ENCODE measurements at places on chromosomes 5 and 9.

GRCh38 chr9:123225374-123225813 is 43.0 kb downstream of the STRBP start:
- DNase-seq: no peak

DNA sequence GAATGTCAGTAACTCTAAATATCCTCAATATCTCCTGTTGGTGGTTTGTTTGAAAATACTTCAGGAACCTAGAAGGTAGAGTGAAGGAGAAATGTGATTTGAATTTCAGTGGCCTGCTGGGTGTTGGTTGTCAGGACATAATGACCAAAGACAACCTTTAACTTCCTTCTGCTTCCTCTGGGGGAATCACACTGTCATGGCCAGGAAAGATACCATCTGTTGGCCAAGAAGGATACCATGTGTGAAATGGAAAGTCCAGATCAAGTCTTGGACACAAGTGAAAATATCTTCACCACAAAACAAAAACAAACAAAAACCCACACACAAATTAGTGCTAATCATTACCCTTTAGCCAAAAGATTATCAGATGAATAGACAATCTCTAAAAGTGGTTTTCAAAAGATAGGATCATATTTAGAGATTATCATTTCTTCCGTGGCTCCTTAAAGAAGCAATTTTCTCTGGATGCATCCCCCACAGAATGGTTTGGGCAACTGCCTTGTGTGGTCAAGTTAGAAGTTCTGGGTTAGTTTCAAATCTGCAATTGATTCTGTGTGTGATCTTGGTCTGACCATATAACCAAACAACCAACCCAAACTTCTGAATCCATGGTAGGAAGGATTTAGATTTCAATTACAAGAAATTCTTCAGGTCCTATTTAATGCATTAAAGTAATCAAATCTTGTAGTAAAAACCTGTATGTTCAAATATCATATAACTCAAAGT is 1.6 kb downstream of the C1QTNF3 start:
- no peak for DNase-seq

GRCh38 chr9:105500108-105500766 is 52.4 kb downstream of the FSD1L start:
- no peak for DNase-seq

DNA sequence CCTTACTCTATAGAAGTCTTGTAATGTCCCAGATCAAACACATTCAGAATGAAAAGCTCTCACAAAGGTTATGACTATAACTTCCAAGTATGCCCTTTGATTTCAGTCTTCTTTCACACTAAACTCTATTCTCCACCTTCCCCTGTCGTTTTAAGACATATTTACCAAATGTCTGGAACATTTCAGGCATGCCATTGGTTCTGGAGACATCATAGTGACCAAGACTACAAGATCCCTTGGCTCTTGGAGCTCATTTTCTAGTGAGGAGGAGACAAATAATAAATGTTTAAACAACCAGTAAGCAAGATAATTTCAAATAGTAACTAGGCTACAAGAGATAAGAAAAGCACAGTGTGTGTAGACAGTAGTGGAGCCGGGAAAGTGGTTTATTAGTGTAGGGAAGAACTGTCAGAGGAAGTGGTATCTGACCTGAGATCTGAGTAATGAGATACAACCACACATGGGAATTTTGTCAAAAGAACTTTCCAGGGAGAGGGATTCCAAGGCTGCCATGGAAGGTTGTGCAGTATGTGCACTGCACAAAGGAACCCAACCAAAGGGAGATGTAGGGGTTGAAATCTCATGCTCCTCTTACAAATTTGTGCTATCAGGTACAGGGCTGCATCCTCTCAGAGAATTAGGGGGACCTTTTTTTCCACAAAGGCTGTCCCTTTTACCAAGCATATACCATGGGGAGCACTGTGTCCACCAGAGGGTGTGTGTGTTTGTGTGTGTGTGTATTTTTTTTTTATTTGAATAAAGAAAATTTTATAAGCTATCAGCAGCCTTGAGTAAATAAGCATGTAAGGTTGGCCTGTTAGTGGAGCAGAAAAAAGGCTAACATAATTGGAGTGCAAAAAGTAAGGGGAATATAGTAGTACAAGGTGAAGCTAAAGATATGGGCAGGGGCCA is 1279.1 kb upstream of the WWC1 start:
- DNase-seq: no peak

DNA sequence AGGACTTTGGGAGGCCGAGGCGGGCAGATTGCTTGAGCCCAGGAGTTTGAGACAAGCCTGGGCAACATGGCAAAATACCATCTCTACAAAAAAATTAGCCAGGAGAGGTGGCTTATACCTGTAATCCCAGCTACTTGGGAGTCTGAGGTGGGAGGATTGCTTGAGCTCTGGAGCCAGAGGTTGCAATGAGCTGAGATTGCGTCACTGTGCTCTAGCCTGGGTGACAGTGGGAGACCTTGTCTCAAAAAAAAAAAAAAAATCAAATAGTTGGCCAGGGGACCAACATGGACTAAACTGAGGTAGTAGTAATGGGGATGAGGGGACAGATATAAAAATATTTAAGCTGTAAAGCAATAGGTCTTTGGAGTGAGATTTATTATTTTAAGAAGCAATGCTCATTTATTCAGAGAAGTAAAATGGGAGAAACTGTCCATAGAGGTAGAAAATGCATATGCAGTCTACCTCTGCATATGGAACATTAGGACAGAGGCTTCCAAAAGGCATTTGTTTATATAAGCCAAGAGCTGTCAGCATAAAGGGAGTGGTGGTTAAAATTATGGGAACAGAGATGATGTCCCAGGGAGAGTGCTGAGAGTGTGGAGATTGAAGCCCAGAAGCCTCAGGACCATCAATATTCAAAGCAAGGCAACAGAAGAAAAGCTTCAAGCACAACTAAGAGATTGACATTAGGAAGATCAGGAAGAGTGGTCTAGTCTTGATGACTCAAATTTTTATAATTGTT is 98.1 kb downstream of the UBE2R2 start:
- DNase-seq: no peak

- DNase-seq: no peak
Measured at GRCh38 chr5:179865491-179866240, 7.0 kb upstream of the MRNIP start.

- no peak for DNase-seq
Measured at GRCh38 chr9:106913276-106913675, 50.3 kb downstream of the ZNF462 start.

DNA sequence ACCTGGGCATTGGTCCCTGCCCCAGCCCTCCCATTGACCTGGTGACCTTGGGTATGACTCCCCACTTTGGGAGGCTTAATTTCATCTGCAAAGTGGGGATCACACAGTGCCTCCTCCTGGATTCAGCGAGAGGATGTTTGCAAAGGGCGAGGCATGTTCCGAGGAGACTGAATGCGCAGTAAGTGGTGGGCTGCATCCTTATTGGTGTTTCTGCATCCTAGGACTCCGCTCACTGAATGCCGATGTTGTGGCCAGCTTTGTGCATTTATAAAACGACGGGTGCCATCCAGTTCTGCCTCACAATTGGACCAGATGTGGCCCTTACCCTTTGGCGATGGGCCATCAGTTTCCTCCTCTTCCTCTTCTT is 23.5 kb upstream of the AIF1L start:
- DNase-seq: no peak

- no peak for DNase-seq
Measured at GRCh38 chr9:96177005-96177718, 124.8 kb downstream of the HSD17B3 start.

DNA sequence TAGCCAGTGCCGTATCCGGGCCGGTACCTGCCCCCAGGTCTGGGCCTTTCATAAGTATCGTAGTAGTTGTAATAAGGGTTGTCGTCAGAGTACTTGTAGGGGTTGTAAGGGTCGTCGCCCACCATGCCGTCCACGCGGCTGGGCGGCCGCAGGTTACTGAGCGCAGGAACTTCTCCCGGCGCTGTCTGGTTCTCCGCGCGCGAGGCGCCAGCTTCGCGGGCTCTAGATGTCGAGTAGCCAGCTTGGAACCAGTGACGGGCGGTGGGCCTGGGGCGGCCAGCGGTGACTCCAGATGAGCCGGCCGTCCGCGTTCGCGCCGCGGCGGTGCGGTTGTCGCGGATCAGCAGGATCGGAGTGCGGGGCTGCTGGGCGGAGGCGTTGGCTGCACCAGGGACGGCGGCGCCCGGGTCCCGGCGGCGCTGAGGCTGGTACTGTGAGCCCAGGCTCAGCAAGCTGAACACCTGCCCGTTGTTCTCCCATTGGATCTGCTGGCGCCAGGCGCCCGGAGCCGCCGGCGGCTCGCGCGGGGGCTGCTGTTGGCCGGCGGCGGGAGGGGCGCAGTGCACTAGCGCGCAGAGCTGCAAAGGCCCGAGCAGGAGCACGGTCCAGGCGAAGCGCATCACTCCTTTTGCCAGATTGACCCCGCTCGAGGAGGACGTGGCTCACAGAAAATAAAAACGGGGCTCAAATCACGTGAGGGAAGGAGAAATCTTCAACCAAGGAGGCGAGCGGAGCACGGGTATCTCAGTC is 518 bp downstream of the LOX start:
- peak; percentile 26 for DNase-seq

DNA sequence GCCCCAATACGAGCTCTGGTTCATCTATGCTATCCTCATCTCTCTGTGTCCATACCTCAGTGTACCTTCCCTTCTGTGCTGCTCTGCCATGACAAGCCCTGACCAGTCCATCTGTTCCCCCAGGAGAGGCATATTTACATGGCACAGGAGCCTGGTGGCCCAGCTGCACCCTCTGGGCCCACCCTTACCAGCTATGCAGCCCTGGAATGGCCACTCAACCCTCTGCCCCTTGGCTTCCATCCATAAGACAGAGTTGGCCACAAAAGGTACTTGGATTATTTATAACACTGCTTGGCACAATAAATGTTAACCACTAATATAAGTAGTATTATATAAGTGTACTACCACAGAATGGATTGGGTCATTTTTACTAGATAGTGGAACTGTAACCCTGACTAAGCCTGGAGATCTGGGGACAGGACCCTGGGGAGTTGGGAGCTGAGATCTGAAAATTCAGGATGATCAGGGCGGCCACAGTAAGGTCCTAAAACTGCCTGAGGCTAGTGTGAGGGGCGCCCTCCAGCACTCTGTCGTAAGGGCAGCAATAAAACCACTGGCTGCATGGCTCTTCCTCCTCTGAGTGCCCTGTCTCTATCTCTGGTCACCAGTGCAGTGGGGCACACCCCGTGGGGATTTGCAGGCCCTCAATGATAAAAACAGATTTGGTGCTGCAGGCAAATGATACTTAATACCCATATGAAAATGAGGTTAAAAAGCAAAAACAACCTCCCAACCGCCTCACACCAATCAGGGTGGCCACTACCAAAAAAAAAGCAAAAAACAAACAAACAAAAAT is 65.8 kb downstream of the SEMA4D start:
- DNase-seq: no peak

Measured in mesothelial cell of epicardium (in vitro differentiated cells).